ENCODE measurements at places on chromosomes 6 and 20.

DNA sequence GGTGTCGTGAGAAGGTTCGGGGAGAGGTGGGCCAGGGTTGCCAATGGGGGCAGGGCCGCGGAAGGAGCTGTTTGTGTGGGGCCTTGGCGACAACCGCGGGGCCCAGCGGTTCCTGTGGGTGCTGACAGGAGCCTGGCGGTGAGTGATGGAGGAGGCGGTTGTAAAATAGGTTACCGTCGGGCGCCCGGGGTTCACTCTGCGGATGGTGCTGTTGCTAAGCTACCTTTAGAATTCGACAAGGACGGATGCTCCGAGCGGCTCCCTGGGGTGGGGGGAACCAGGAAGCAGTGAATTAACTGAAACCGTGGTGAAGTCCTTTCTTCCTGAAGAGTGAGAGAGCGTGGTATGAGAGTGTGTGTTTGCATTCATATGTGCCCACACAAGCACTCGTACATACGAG is 61.7 kb downstream of the CDH22 start:
- DNase-seq, result no peak

- no peak for DNase-seq
These were observed 170.9 kb downstream of the HIVEP2 start for GRCh38 chr6:142773859-142774648.

- no peak for DNase-seq
These were observed 387.8 kb downstream of the CD83 start for GRCh38 chr6:14505401-14505800.

- no peak for DNase-seq
These were observed 12.0 kb upstream of the ADGRF5 start for GRCh38 chr6:46933751-46934150.

GRCh38 chr20:8331740-8332412 is 199.8 kb downstream of the PLCB1 start:
- no peak for DNase-seq

DNA sequence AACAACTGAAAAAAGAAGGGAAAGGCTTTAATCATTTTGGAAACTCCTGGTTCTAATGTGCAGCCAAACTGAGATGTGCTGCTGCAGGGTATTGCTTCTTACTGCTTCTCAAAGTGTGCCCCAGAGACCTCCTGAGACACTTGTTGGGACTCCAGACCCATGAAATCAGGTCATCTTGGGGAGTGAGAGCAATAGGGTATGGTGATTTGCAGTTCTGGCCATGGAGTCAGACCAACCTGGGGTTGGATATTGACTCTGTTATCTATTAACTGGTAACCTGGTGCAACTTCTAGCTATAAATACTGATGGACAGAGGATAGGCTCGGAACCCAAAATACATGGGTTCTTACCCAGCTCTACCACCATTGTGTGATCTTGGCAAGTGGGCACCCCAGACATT is 3.8 kb downstream of the TSPO2 start:
- no peak for DNase-seq

DNA sequence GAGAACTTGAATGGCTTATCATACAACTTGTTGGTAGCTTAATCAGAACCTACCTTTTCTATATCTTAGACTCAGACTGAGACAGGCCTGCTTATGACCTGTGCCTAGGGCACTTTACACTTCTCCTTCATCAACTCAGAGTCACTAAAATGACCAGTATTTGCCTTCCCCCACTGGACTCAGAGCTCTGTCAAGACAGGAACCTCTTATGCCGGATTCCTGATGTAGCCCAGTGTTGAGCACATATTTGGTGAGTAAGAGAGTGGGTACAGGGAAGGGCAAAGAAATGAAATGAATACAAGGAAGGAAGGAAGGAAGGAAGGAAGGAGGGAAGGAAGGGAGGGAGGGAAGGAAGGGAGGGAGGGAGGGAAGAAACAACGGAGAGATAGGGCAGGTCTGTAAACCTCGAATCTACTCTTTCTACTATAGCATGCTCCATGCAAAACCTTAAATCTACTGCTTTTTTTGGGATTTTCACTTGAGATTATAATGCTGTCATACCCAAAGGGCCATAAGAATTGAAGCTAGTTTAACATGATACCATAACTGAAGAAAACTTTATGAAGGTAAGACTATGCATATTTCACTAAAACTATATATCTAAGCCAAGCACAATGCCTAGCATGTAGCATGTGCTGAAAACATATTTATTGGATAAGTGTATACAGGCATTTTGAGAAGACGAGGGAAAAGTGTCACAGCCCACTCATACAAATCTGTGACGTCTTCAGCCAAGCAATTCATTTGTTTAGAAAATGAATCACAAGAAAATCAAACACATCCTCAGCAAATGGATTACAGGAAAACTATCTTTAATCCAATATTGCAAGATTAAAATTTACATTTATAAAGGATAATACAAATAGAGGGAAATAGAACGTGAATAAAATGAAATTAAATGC is 89.9 kb downstream of the RFX6 start:
- no peak for DNase-seq

DNA sequence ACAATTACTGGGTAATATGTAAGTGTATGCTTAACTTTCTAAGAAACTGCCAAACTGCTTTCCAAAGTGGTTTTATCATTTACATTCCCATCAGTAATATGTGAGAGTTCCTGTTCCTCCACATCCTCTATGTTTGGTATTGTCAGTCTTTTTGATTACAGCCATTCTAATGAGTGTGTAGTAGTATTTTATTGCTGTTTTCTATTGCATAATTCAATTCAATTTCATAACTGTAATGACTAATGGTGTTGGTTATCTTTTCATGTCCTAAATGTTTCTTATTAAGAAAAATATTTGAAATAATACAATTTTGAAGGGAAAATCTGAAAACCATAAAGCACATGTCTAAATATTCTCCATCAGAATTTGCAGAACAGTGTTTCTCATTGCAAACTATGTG is 119.3 kb downstream of the MAP3K7 start:
- DNase-seq, result no peak

DNA sequence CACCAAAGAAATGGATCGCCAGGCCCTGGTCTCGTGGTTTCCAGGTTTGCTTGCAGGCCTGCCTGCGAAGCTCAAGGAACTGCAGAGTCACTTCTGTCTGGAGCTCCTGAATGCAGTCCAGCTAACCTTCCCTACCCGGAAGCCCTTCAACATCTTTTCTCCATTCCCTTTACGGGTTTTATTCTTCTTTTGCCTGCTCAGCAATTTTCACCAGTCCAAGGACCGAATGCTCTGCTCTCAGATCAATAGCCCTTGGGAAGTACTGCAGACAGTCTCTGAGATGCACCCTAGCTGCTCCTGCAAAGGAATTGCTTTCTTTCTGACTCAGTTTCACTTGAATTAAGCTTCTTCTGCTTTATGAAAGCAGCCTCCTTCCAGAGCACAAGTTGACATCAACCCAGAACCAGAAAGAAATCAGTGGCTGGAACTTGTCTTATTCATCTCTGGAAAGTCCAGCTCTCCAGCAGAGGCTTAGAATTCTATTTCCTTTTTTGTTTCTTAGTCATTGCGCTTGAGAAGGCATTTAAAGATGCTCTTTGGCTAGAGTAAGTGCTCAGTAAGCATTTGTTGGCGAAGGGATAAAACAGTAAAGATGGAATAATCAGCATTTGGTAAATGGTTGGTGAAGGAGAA is 18.7 kb upstream of the YWHAB start:
- DNase-seq, result no peak

DNA sequence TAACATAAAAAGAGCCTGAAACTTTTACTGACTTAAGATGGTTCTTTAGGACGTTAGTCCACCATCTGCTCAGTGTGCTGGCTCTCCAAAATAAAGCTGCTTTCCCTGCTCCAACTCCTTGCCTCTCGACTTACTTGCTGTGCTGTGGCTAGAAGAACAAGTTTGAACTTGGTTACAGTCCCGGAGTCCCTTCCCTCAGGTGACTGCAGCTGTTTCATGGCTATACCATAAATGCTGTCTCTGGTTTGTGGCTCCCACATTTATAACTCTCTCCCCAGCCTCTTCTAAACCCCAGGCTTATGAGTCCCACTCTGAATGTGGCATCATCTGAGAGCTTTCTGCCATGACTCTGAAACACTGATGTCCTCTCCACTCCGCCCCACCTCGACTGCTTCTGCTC is 306.4 kb upstream of the PRND start:
- no peak for DNase-seq

GRCh38 chr6:21609881-21610329 is 16.4 kb downstream of the SOX4 start:
- no peak for DNase-seq

GRCh38 chr6:47414423-47415167 is 63.0 kb upstream of the CD2AP start:
- DNase-seq, result no peak

- no peak for DNase-seq
These were observed 29.4 kb upstream of the KIF25 start for GRCh38 chr6:167968091-167968490.

DNA sequence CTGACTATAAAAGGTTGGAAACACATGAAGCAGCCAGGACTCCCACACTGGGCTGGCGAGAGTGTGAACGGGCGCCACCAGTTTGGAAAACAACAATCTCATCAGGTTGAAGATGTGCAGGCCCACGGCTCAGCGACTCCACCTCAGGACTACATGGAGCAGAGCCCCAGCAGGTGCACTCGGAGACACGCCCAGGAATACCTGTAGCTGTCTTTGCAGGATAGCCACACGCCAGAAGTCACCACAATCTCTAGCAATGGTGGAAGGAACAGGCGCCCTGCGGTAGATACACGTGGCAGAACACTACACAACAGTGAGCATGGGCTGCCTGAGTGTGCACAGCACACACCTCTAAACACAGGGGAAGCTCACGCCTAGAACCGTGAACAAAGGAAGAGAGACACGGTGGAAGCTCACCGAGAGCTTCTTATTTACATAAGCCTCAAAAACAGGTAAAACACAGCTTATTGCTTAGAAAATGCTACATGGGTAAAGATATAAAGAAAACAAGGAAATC is 28.7 kb upstream of the RPS6KA2 start:
- DNase-seq, result no peak

DNA sequence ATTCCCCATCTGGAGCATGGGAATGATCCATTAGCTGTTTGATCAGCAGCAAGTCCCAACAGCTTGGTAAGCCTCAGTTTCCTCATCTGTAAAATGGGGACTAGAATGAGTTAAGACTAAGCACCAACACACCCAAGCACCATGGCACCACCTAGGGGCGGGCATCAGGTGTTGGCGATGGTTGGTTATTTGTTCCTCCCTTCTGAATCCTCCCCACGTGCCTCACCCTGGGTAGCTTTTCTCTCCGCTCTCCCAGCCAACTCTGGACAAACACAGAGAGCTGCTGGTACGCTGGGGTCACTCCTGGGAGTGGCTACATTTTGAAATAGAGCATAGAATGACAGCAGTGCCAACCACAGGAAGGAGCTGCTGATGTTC is 13.3 kb upstream of the ITPR3 start:
- DNase-seq, result no peak

GRCh38 chr20:10352934-10353824 is 80.8 kb downstream of the MKKS start:
- no peak for DNase-seq

DNA sequence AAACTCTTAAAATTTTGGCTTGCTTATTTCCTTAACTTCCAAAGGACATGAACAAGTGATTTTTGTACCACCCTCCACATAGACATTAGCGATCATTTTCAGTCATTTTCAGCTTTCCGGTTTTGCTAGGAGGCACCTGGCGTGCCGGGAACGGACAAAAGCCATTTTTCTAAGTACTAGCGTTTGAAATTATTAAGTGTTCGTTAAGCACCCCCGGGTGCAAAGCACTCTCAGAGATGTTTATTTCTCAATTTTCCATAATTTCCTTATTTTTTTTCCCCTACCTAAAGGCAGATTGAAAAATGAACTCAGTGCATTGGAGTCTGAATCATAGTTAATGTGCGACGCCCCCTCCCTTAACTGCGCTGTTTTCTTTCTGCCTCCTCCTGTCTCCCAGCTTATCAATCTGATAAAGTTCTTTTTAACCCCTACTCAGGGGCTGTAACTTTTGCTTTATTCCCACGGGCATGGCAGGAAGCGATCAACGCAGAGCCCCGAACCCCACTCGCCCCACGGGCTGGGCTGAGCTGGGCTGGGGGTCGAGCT is 58.2 kb downstream of the ZNF831 start:
- no peak for DNase-seq

DNA sequence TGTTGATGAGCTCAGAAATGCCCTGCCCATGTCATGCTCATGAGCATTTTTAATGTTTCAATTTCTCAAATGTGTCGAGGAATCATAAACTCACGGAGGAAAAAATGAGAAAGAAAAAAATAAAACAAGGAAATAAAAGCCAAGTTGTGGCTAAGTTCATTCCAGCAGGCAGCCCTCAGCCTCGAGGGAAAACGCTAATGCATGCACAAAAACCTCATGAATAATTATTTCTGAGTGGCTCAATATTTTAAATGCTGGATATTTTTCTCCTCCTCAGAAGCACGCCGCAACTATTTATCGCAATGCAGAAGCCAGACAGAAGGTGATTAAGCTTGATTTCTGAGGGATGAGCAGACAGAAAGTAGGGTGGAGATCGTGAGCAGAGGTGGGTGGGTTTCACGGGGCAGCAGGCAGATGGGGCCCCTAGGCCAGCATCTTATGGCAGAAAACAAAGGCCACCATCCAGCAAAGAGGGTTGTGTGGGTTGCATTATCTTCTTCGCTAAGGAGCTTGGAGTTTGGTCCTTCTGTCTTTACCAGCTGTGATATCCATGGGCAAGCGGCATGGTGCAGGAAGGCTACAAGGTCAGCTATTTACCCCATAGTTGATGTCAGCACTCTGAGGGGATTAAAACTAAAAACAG is 151.5 kb upstream of the LRFN2 start:
- DNase-seq, result no peak

GRCh38 chr6:63403725-63404124 is 83.9 kb upstream of the LGSN start:
- no peak for DNase-seq

DNA sequence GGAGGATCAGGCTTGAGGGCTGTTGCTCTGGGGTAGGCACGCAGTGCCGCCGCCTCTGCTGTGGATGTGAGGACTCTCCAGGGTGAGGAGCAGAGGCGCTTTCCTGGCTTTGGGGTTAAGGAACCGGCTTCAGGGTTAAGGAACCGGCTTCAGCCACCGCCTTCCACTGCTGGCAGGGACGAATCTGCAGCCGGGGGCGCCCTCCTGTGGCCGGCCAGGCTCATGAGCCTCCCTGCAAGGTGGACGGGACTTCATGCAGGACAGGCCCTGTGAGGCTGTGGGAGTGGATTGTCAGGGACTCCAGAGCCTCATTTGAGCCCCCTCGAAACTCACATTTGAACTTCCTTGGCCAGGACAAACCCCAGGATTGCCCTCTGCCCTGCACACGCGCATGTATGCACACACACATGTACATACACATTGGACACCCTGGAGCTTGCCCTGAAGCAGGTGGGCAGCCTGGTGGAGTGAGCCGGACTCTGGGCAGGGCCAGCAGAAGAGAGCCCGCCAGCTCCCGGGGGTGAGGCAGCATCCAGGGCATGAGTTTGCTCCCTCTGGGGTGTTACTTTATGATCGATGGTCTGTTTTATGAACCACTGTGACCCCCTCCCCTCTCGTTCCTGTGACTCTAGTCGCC is 146.9 kb downstream of the PHACTR3 start:
- DNase-seq, result peak; percentile 29

DNA sequence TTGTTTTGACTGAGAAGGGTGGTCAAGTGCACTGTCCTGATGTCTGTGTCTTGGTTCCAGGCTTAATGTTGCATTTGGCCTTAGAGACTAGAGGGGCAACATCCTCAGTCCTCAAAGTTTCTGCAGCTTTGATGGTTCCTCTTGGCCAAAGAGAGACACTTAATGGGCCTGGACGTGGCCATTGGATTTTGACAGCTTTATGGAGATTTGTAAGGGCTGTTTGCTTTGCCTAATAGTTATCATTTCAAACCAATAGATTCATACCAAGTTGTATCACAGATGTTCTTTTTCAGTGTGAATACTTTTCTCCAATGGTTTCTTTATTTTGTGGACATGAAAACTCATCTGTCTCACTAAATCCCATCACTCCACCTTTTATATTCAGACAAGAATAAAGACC is 45.8 kb upstream of the CLIC5 start:
- no peak for DNase-seq
